Activated T-helper 1 cell treated with Interleukin-2 at 50 U/mL for 16 hours (primary cell): ENCODE measurements at places on chromosomes 13 and 19.

GRCh38 chr13:44974056-44974793 lies 15.0 kb downstream of the NUFIP1 start:
- DNase-seq: no peak

GRCh38 chr13:86051134-86052103 lies 252.2 kb upstream of the SLITRK6 start:
- DNase-seq: no peak

GRCh38 chr13:23472189-23472588 lies 38.7 kb upstream of the SACS start:
- DNase-seq: no peak

GRCh38 chr19:38656171-38656981 lies 8.9 kb downstream of the ACTN4 start:
- DNase-seq: no peak

- DNase-seq: no peak
These were observed 32.0 kb downstream of the RUBCNL start for GRCh38 chr13:46355088-46355468.

- no peak for DNase-seq
These were observed 27.1 kb upstream of the URI1 start for GRCh38 chr19:29914933-29915332.

DNA sequence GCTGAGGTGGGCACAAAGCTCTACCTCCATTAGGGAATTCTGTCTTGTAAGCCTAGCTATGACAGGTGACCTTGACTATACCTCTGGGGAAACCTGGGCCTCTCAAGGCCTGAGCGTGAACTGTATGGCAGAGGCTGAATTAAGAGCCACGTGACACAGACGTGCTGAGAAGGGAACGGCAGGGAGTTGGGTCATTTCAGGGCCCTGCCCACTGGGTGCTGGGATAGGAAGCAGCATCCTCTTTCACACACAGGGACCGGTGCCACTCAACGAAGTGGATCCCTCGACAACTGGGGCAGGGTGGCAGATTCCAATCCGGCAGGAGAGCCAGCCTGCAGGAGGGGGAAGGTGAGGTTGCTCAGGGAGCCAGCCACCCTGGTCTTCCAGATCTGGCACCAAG lies 9.2 kb downstream of the ASF1B start:
- DNase-seq: no peak

DNA sequence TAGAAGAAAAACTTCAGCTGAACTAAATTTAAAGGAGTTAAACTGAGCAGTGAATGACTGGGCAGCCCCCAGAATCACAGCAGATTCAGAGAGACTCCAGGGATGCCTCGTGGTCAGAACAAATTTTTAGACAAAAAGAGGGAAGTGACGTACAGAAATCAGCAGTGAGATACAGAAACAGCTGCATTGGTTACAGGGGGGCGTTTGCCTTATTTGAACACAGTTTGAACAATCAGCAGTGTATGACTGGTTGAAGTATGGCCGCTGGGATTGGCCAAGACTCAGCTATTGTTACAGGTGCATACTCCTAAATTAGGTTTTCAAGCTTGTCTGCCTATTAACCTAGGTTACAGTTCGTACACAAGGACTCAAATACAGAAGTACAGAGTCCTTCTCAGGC lies 2.2 kb upstream of the SPRYD7 start:
- no peak for DNase-seq

DNA sequence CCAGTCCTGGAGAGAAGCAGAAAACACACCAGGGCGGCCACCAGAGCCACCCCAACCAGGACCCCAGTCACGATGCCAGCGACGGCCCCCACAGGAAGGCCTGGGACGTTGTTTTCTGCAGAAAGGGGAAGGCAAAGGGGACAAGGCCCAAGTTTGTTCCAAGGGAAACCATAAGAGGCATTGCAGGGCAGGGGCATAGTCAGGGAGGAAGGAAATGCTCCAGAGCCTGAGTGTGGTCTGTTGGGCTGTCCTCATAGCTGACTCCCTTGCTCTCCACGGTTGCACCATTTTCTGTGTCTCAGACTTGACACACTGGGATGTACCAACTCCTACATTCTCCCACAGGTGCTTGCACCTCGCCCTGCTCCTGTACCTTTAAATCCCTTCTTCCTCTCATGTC lies 5.2 kb downstream of the CEACAM4 start:
- DNase-seq: no peak

GRCh38 chr13:53447863-53448262 lies 419.2 kb downstream of the OLFM4 start:
- no peak for DNase-seq

- no peak for DNase-seq
These were observed 143.3 kb downstream of the KDM4B start for GRCh38 chr19:5112175-5112574.

DNA sequence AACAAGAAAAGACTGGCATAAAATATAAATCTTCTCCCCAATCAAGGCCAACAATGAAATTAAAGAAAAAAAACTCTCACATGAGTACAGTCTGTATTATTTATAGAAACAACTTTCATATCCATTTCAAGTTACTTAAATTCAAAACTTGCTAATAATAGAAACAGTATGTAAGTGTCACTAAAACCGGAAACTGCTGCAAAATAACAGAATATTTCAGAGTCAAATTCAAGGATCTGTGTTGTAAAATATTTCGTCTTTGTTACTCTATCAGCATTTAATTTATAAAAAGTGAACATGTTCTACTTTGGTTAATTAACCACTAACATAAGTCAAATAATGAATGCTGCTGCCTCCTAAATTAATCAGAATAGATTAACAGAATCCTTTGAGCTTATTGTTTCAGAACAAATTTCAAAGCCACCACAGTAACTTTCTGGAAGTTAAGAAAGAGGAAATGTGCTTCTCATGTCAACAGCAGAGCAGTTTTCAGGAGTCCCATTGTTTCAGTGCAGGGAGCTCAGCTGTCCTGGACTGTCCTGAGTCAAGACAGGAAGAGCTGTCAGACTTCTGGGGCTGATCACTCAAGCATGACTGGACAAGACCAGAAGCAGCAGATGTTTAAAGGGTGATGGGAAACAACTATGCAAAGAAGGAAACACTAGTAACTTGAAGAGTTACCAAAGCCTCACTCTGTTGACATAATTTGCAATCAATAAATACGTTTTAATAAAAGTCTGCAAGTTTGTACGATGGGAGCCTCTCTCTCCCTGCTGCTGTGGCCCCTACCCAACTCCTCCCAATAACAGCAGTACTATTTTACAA lies 76.9 kb downstream of the FOXO1 start:
- no peak for DNase-seq

GRCh38 chr19:39792999-39793546 lies 14.4 kb downstream of the LEUTX start:
- DNase-seq: peak; percentile 50

- DNase-seq: no peak
These were observed 564.1 kb downstream of the DCT start for GRCh38 chr13:93915269-93915809.

DNA sequence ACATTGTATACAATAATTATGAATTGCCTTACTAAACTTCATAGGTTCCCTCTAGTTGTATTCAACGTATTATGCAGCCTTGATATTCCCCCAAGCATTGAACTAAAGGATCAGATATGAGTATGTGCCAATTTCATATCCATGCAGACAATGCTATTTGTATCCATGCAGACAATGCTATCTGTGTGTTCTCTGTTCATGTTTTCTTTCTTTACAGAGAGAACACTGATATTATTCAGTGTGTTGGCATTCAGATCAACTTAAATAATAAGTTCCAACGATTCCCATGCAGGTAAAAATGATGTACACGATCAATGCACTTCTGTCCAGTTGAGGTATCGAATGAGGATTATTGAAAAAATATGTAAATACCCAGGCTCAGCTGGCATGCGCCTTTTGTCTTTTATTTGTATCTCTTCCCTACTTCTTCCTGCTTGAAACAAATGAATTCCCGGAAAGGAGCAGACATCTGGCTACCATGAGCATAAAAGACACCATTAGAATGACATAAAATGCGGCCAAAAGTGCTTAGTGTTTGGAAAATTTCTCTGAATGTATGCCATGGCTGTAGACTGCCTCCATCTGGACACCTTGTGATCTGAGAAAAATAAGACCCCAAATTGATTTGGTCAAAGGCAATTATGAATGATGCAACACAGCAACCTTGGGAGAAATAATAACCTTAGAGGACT lies 731.5 kb downstream of the SLITRK1 start:
- DNase-seq: no peak

- no peak for DNase-seq
These were observed 53.8 kb downstream of the F2RL3 start for GRCh38 chr19:16942583-16942982.

- no peak for DNase-seq
These were observed 37.2 kb downstream of the ZC3H13 start for GRCh38 chr13:46015366-46015765.

DNA sequence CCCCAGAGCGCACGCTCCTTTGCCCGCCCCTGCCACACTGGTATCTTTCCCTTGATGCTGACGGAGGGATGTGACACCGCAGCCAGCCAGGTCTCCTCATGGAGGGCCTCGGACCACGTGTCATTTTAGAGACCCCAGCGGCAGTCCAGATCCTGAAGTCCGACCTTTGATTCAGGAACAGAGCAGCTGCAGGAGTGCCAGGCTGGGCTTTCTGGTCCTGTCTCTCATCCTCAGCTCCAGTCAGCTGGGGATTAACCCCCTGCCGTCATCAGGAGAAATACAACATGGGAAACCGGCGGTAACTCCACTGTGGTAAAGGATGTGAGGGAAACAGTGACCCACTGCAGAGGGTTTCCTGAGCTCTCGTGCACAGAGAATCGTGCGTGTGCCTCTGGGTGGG lies 140.6 kb downstream of the SIPA1L3 start:
- no peak for DNase-seq

DNA sequence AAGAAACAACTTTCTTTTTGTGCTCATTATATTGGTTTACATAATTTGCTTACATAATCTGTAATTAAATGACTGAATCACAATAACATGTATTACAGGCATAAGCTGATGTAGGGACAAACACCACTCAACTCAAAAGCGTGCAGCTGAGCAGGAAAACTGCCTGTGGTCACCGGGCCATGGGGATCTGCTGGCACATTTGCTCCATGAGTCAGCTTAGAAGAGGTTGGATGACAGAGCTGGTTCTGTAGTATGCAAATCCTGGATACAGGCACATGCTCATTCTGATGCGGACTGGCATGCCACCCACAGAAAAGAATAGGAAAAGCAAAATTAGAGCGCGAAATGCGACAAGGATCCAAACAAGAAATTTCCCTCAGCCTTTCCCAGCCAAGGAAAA lies 128.6 kb downstream of the USP12 start:
- DNase-seq: no peak

- DNase-seq: peak; percentile 28
These were observed 104.4 kb downstream of the TM9SF2 start for GRCh38 chr13:99605420-99606323.

DNA sequence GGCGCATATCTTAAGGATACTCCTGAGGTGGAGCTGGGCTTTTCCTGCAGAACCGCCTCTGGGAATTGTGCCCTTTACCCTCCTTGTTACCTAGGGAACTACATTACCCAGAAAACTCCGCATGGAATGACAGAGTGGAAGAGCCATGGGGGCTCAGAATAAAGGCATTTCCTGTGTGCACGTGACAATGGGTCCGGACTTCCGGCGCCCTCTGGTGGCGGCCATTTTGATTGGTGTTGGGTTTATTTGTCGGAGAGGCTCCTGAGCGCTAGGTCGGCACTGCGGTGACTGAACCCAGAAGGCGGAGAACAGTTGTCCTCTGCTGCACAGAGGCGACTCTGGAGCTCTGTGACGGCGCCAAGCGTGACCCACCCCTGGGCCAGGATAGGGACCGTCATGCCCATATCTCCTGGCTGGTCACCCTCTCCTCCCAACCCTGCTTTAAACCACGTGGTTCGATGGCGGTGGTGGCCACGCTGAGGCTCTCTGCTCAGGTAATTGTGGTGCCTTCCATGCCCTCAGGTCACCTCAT lies at the start of gene ZNF587B:
Gene ZNF587B, plus strand, starts transcription at position 229 of the 532 bp plus-strand sequence. Its CDS starts 230 bp downstream, at position 459.
- no peak for DNase-seq

GRCh38 chr13:42041011-42041683 lies 7.3 kb upstream of the DGKH start:
- DNase-seq: no peak

- DNase-seq: no peak
These were observed 92.6 kb upstream of the PEG3 start for GRCh38 chr19:56933014-56933705.

DNA sequence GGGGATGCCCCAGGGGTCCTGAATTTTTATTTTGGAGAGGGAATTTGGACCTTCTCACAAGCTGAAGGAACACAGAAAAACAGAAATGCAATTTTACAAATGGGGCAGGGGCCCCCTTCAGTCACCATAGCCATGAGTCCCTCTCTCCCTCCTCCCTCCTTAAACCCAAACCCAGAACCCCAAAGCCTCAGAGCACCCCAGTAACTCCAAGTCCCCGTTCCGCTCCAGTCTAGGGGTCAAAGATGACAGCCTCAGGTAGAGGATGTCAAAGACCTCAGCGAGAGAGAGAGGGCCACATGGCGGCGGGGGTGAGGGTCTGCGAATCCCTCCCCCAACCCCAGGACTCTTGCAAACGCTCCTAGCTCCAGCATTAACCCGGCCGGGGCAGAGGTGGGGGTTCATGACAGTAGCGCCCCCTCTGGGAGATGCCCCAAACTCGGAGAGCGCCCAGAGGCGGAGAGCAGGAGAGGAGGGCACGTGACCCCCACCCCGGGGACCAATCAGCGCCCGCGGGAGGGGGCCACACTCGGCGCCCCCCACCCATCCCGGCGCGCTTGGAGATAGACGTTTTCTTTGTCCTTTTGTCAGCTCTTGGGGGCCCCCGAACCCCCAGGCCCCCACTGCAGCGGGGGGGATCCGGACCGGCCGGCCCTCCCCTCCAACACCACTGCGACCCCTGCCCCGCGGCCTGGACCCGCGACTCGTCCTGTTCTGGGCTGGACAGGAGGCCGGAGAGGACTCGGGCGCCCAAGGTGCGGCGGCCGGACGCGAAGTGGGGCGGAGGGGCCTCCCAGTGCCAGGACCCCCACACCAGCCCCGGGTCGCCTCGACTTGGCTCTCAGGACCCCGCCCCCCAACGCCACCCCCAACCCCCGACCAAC lies 20.8 kb upstream of the SEMA6B start:
- DNase-seq: no peak
